Endothelial cell (in vitro differentiated cells): ENCODE measurements at places on chromosomes 1 and 21.

DNA sequence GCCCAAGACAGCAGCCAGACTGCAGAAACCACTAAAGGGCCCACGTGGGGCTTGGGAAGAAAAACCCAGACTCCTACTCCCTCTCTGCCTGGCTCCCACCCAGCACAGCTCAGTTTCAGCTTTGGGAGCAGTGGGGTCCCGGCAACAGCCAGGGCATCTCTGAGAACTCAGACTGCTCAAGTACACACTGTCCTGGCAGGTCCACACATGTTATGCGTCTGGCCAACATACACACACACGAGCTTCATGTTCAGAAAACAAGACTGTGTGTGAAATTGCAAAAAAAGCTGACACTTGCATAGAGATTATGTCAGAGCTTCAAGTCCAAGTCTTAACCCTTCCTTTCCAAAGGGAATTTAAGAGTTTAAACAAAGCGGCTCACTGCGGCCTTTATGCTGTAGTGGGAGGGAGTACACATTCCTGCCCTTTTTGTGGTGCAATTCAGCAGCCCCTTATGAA is 136.6 kb upstream of the CD34 start:
- DNase-seq = no peak

DNA sequence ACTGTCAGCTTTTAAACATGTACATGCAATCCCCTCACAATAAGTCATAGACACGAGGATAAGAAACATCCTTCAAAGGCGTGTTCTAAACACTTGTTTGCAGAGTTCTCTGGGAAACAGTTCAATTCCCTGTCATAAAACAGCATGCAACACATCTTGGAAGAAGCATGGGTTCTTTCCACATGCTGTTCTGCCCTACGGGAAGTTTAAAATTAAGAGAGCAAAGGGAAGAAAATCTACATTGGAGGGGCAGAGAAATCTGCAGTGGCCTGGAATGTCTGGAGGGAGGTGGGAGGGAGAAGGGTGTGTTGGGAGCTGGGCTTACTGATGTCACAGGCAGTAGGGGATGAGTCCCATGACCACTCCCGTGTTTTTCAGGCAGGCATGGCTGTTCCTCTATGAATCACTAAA is 98.3 kb upstream of the SLC2A1 start:
- DNase-seq = no peak

DNA sequence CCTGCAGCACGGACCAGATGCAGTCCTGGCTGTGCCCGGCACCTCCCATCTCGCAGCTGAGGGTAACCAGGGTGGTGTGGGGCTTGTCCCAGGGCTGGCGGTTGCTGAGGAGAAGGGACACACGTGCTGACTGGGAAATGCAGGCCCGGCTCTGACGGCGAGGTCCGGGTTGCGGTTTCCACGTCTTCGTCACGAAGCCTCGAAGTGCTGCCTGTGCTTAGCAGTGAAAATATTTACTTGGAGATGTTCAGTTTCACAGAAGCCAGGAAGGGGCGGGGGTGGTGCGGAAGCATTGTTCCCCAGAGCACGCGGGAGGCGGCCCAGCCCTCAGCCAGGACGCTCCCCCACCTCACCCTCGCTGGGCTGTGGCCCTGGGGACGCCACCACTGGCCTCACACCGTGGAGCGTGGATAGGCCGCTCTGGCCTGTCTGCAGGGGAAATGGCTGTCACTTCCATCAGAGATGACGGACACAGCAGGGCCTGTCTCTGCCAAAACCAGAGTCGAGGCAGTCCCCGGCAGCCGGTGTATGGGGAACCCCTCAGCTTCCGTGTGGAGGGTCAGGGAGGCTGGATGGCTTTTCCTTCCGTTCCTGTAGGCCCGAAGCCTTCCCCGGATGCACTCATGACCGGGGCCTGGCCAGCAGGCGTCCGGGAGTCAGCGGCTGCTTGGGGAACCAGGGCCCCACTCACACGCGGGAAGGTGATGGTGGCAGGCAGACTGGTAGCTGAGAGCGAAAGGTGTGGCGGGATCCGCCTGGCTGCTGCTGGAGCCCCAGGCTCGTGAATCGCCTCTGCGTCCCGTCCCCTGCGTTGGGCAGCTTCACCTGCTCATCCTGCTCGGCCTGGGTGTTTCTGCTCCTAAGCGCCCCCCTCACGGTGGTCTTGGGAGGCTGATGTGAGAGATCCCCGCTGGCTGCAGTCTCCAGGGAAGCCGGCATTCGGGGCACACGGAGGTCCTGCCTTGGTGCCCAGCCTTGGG is 14.7 kb upstream of the POFUT2 start:
- no peak for DNase-seq

- no peak for DNase-seq
Measured at GRCh38 chr1:81717230-81717629, 83.5 kb upstream of the ADGRL2 start.

GRCh38 chr1:227999056-227999930 is 7.5 kb upstream of the WNT3A start:
- peak; percentile 82 for DNase-seq

- DNase-seq = no peak
Measured at GRCh38 chr1:14815175-14815877, 216.8 kb downstream of the KAZN start.

GRCh38 chr1:113266788-113267187 is 123.5 kb upstream of the MAGI3 start:
- DNase-seq = no peak

DNA sequence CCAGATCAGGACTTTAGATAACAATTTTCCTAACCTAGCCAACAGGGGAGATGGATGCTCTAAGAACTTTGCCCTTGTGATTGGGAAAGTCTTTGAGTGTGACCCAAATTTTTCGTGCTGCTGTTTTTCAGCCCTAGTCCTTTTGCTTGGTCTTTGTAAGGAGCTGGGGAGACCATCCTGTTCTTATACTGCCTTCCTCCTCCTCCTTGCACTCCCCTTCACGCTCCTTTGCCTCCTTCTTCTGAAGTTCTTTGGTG is 5.7 kb downstream of the KCNQ4 start:
- DNase-seq = no peak

GRCh38 chr1:181187337-181188126 is 99.0 kb downstream of the IER5 start:
- no peak for DNase-seq

- DNase-seq = no peak
Measured at GRCh38 chr1:1358433-1359271, at the start of gene MXRA8. MXRA8 (minus strand) TSS chr1:1358555; CDS start chr1:1358504, 51 bp downstream.

DNA sequence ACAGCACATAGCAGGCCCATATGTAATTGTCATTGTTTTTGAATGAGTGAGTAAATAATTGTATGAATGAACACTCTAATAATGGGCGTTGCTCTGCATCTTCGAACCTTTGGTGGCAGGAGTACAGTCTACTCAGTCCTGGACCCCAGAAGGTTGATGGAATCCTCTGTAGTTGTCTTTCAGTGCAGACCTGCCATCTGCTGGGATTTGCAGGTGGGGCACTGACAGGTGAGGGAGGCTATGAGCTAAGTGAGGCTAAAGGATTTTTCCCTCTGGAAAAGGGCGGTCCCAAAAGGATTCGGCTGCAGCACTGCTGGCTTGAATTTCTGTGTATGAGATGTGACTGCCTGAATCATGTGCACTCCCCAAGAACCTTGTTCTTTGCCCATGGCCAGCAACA is 53.4 kb downstream of the PLXNA2 start:
- no peak for DNase-seq

DNA sequence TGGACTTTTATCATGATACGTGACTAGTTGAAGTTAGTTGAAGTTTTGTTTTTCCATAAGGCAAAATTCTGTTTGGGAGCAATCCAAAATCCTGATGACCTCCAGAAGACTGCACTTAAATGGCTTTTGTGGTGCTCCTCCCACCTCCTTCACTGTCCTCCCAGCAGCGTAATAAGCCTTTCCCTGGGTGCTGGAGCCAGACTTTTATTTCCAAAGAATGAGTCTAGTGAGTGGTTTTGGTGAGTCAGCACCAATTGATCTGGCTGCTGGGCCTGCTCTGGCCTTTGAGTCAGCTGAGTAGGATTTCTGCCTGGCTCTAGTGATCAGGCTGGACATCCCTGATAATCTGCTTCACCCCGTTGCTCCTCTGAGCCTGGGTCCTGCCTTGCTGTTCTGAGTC is 21.7 kb upstream of the KCND3 start:
- DNase-seq = no peak

GRCh38 chr1:202117898-202118371 is 4.8 kb upstream of the GPR37L1 start:
- DNase-seq = no peak

DNA sequence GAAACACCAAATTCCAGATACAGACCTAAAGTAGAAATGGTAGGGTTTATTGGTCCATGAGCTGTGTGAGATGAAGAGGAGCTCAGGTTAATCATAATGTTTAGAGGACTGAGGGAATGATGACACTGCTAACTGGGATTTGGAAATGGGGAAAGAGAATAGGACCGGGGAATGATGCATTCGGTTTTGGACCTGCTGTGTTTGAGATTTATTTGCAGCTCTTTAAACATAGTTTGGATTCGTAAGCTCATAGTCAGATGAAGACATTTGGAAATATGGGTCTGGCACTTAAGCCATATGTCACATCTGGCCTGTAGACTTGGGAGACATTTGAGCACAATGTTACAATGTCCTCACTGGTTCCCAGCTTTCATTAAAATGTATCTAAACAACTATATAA is 127.9 kb upstream of the DUSP10 start:
- no peak for DNase-seq

DNA sequence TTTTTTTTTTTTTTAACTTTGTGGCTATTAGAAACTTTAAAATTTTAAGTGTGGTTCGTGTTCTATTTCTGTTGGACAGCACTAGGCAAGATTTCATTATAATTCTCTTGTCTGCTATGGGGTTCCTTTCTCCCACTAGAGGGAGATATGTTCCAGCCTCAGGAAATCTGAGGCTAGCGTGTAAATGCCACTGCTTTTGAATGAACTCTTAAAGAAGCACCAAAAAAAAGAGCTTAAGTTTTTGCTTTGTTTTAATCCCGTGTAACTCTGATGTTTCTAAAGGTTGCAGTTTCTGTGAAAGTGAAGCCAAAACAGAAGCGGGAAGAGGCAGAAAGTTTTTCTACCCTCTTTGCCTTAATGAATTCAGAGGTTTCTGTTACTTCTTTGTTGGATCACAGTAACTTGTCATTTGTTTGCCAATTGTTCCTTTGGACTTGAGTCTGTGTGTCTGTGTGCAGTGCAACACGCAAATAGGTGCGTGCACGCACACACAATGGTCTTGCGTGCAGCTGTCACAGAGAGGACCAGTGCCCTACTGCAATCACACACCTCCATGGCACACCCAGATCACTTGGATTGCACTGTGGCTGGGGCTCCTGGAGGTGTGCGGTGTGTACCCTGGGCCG is 32.3 kb downstream of the HHAT start:
- no peak for DNase-seq

DNA sequence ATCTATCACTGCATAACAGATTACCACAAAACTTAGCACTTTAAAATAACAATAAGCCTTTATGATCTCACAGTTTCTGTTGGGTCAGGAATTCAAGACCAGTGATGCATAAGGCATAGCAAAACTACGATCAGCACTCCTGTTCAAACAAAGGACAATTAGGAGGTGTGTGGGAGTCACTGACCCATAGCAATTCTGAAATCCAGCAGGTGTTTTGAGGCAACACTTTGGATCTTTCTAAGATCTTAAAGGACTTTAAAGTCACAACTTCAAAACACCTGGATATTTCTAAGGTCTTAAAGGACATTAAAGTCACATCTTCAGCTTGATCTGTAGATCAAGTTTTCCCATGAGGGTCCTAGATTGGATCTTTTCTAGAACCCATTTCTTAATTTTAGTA is 35.3 kb downstream of the AKT3 start:
- DNase-seq = no peak
